Diencephalon (tissue), 1 donor: ENCODE measurements at places on chromosomes 4 and X. TPM values are rescaled to one million over a fixed set of nuclear protein-coding genes. Genes with fewer than 3 reads are reported as not detected.

FAM9C gene
- under 0.01 TPM for total RNA-seq

CT83 gene
- total RNA-seq = not detected

FAM241A gene
- total RNA-seq = 2.3 TPM

SMARCAD1 gene
- 83.3 TPM for total RNA-seq

DNAAF6 gene
- total RNA-seq = 0.92 TPM

TMPRSS11F gene
- total RNA-seq = not detected

C4orf54 gene
- total RNA-seq = under 0.01 TPM

CYBB gene
- 19.6 TPM for total RNA-seq

RTL9 gene
- total RNA-seq = 1.6 TPM

NDNF gene
- 11.8 TPM for total RNA-seq

SRPX2 gene
- 0.69 TPM for total RNA-seq

TMEM31 gene
- total RNA-seq = not detected

HTRA3 gene
- 2.8 TPM for total RNA-seq

PCDH18 gene
- 34.4 TPM for total RNA-seq

PARM1 gene
- total RNA-seq = 35.3 TPM

ETDA gene
- total RNA-seq = not detected

PLAC8 gene
- total RNA-seq = 2.1 TPM

CFI gene
- total RNA-seq = 5.1 TPM

TRPC3 gene
- 14.5 TPM for total RNA-seq

HAND2 gene
- total RNA-seq = not detected

CTAG2 gene
- total RNA-seq = not detected

COX7B gene
- 157 TPM for total RNA-seq

APOO gene
- total RNA-seq = 33.0 TPM

TMPRSS11E gene
- total RNA-seq = not detected

PCDH11X gene
- 69.4 TPM for total RNA-seq

GYPA gene
- 5.1 TPM for total RNA-seq

SLC7A11 gene
- total RNA-seq = 52.1 TPM

GABRG1 gene
- total RNA-seq = 90.7 TPM

MFAP3L gene
- 25.4 TPM for total RNA-seq

ESX1 gene
- total RNA-seq = not detected

CCNG2 gene
- 58.6 TPM for total RNA-seq

LRP2BP gene
- 9.0 TPM for total RNA-seq

ERCC6L gene
- 1.4 TPM for total RNA-seq

FAM47A gene
- not detected for total RNA-seq

SOD3 gene
- 1.4 TPM for total RNA-seq

ASMT gene
- not detected for total RNA-seq

TRO gene
- 126 TPM for total RNA-seq

TLR2 gene
- 1.6 TPM for total RNA-seq

CYLC1 gene
- 0.23 TPM for total RNA-seq

RPA4 gene
- total RNA-seq = 1.2 TPM

HUWE1 gene
- 128 TPM for total RNA-seq

COX7B2 gene
- not detected for total RNA-seq
